ENCODE measurements at places on chromosomes 5 and 9.
A peak's percentile ranks its signal among the peaks of the same experiment; 100 is the strongest.

DNA sequence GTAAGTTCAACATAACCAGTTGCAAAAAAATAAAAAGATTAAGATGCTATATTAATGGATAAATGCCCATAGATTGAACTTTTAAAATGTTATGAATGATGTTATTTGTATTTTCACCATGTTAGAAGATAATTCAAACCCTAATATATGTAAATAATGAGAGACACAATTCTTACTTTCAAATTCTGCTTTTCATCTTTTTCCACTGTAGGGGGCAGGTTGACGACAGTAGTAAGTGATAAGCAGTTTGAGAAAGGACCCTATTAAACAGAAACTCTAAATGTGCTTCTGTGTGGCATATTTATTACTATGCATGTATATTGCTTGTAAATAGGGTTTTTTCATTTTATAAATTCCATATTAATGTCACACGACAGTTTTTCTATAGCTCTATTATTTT lies 591.1 kb downstream of the SEMA5A start:
- DNase-seq, result no peak

DNA sequence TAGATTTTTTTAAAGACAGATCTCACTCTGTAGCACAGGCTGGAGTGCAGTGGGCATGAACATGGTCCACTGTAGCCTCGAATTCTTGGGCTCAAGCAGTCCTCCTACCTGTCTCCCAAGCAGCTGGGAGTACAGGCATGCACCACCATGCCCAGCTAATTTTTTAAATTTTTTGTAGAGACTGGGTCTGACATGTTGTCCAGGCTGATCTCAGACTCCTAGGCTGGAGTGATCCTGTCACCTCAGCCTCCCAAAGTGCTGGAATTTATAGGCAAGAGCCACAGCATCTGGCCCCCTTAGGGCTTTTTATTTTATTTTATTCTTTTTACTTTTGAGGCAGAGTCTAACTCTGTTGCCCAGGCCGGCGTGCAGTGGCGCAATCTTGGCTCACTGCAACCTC lies 56.4 kb downstream of the NSD1 start:
- DNase-seq, result no peak

DNA sequence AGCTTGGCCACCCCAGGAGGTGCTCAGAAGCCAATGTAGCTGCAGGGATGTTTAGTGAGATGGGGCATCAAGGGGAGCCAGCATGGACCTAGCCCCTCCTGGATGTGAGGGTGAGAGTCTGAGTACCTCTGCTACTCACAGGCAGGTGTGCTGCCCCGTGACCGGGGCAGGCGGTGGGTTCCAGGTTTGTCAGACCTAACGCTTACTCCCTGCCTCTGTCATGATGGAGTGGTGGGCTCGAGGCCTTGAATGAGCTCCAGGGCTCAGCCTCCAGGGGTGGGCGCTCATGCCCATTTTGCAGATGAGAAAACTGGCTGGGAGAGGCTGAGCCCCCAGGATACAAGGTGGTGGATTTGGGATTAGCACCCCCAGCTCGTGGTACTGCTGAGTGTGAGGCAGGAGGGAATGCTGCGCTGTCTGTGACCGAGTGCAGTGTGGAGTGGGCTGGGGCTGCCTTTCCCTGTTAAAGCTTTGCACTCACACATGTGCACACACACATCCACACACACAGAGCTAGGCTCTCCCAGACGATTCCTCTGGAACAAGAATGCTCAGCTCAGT lies 1.5 kb downstream of the RXRA start:
- DNase-seq, result no peak

DNA sequence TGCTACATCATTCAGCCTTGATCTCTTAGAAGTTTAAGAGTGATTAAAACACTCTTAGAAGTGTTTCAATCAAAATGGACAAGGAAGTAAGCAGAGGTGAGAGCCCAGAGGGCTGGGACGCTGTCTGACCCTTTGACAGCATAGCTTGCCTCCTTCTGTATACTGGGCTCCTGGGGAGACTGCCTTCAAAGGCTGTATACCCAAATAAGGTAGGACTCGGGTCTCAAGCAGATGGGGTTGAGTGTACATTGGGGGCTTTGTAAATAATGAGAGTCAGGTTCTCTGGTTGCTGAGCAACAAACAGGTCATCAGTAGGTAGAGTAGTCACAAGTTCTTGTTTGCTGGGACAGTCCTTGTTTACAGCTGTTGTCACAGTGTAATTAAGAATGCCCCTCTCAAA lies 97.1 kb downstream of the PJA2 start:
- no peak for DNase-seq

DNA sequence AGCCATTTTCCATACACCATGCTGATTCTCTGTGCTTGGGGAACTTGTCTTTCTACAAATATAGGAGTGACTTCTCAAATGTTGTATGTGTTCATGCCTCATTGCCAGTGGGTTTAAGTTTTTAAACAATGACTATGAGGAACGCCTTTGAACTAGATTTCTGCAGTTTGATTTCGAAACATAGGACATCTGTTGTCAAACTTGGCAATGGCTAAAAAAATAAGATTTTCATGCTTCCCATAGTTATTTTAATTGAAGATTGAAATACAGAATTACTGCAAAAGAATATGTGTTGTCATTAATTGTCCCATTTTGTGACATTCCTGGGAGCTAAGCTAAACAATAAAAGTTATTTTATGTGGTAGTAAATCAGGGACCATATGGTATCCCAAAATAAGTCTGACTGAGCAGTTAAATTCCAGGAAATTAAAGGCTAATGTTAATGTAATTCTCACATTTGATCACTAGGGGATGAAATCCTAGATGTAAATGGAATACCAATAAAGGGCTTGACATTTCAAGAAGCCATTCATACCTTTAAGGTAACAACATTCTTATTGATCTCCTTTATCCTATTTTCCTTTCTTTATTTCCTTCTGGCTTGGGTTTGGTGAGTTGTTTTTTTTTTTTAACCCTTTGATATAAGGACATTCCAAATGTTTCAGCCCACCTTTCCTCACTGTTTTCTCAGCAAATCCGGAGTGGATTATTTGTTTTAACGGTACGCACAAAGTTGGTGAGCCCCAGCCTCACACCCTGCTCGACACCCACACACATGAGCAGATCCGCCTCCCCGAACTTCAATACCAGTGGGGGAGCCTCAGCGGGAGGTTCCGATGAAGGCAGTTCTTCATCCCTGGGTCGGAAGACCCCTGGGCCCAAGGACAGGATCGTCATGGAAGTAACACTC lies 116.7 kb downstream of the GOLPH3 start:
- no peak for DNase-seq

DNA sequence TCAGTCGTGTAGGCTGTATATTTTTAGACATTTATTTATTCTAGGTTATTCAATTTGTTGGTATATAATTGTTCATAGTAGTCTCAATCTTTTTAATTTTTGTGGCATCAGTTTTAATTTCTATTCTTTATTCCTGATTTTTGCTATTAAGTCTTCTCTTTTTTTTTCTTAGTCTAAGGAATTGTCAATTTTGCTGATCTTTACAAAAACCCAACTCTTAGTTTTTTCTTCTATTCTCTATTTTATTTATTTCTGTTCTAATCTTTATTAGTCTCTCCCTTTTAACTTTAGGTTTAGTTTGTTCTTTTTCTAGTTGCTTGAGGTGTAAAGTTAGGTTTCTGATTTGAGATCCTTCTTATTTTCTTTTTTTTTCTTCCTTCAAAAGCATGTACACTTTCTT lies 152.5 kb downstream of the FANCC start:
- DNase-seq, result no peak

- DNase-seq, result no peak
Observed at GRCh38 chr9:120402741-120403542, 177.0 kb downstream of the CDK5RAP2 start.

DNA sequence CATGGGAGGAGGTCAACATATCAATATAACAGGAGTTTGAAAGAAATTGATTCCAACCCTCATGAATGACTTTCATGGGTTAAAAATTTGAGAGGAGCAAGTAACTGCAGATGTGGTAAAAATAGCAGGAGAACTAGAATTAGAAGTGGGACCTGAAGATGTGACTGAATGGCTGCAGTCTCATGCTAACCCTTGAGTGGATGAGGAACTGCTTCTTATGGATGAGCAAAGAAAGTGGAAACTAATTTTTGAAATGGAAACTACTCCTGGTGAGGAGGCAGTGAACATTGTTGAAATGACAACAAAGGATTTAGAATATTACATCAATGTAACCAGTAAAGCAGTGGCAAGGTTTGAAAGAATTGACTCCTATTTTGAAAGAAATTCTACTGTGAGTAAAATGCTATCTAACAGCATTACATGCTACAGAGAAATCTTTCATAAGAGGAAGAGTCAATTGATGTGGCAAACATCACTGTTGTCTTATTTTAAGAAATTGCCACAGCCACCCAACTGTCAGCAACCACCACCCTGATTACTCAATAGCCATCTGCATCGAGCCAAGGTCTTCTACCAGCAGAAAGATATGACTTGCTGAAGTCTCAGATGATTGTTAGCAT lies 1683.2 kb downstream of the MAT2B start:
- DNase-seq, result no peak

DNA sequence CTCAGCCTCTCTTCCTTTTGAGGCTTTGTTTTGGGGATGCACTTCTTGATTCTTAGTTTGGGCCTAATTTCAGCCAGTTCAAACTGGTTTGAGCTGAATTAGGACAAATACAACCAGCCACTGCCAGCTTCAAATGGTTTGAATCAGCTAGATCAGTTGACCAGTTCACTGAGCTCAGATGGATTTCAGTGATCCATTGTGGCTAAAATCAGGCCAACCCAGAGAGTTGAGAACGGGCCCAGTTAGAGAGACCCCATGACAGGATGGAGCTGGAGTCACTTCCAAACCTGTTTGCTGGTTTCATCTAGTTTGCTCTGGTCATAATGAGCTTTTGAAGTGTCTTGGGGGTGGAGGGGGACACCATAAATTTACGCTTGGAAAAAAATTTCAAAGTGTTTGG lies 48.0 kb upstream of the NEK6 start:
- DNase-seq, result no peak

GRCh38 chr5:150183436-150183835 lies 6.4 kb upstream of the SLC6A7 start:
- DNase-seq, result no peak

DNA sequence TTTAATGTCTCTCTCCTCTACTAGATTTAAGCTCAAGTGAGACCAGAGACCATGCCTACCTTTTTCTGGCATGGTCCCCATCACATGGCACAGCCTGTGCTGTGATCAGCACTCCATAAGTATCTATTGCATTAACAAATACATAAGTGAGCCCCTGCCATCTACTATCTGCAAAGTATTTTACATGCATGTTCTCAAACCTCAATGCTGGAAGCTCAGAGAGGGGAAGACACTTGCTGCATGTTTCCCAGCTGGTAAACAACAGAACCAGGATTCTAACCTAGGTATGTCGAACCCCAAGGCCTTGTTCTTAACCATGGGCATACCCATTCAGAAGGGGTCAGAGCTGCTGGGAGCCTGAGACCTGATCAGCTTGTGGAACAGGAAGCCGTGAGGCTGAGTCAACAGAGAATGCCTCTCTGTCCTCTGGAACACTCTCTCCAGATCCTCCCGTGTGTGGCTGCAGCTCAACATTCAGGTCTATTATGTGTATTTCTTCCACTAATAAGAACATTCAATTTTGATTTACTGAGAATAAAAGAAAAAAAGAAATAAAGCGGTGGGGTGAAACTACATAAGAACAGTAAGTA lies 232.5 kb upstream of the MSX2 start:
- no peak for DNase-seq

DNA sequence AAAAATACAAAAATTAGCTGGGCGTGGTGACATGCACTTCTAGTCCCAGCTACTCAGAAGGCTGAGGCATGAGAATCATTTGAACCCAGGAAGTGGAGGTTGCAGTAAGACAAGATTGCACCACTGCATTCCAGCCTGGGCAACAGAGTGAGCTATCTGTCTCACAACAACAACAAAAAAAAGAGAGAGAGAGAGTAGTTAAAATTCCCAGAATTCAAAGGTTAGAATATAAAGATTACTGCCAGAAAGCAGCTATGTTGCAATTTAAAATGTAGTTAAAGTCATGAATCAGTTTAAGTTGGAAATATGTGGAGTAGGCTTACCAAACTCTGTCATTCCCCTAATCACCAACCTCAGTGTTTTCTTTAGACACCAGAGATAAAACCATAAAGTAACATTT lies 58.7 kb upstream of the SUSD1 start:
- DNase-seq, result no peak

- DNase-seq, result peak; percentile 2
Observed at GRCh38 chr5:44809215-44809955, 638 bp downstream of the MRPS30 start.

DNA sequence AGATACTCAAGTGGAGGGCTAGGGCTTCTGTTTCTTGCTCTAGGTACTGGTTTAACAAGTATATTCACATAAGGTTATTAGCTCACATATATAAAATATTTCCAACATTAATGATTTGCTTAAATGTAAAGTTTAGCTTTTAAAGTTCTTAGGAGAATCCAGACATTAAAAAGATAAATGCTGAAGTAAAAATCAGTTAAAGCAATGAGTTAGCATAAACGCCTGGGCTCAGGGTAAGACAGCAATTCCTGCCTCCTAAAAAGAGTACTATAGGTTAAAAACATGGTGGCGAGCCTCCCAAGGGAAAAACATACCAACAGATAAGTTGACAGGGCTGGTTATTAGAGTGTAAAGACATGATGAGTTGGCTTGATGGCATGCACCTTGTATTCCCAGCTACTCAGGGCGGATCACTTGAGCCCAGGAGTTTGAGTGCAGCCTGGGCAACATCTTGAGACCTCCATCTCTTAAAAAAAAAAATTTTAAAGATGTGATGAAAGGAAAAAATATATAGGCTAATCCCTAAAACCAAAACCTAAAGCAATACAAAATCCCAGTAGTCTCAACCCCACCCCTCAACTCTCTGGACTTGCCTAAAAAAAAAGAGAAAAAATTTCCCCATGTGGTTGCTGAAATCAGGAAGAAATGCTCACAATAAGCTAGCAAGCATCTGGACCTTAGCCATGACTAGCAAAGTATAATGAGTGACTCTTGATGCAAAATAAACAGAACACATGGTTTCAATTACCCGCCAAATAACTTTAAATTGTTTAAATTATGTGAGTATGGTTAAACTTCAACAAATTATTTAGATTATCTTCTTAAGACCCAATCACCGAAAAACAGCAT lies 3.6 kb downstream of the GOLPH3 start:
- DNase-seq, result no peak

GRCh38 chr9:6764950-6765349 lies 7.2 kb downstream of the KDM4C start:
- no peak for DNase-seq

DNA sequence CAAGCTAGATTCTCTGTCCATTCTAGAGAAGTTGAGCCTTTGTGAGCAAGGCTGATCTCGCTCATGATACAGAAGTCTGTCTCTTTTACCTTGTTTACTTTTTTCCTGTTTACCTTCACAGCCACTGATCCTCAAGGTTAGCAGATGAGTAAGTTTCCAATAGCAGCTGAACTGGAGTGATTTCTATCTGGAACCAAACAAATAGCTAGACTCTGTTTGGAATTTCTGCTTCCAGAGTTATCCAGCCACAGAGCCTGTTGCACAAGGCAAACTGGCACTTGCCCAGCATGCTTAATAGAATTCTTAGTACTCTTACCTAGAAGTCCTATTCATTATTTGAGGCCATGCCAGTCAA lies 12.8 kb upstream of the PANK3 start:
- no peak for DNase-seq

DNA sequence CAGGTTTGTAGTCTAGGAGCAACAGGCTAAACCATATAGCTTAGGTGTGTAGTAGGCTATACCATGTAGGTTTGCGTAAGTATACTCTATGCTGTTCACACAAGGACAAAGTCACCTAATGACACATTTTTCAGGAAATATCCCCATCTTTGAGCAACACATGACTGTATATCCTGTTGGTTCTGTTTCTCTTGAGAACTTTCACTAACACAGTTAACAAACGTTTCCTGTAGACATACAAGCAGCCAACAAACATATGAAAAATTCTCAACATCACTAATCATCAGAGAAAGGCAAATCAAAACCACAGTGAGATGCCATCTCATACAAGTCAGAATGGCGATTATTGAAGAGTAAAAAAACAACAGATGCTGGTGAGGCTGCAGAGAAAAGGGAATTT lies 68.2 kb downstream of the NR2F1-AS1 start:
- no peak for DNase-seq

Measured in stimulated activated CD4-positive, alpha-beta T cell treated with anti-CD3 and anti-CD28 coated beads, Interleukin-1b, Interleukin-23, amount 100 ng/mL, for 1 hour (primary cell).